ENCODE measurements at places on chromosomes 6 and 20. TPM values are rescaled to one million over a fixed set of nuclear protein-coding genes. Genes with fewer than 3 reads are reported as not detected.
A peak's percentile ranks its signal among the peaks of the same experiment; 100 is the strongest.

GRCh38 chr6:19309661-19310060 is 527.5 kb upstream of the ID4 start:
- no peak for DNase-seq

DNA sequence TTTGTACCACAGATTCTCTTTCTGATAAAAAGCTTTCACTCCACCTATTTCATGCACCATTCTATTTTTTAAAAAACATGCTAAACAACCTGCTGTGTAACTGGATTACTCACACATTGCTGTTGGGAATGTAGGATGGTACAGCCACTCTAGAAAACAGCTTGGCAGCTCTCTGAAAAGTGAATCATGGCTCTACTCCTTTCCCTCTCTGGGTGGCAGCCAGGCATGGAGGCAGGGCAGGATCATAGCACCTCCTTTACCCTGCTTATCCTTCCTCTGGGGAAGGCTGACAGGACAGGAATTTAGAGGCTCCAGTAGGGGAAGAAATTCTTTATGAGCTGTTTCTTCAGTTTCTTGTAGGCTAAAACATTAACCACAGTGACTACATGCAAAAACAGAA is 6.7 kb upstream of the VNN2 start:
- peak; percentile 83 for DNase-seq

GRCh38 chr6:46284475-46284874 is 113.7 kb upstream of the ENPP5 start:
- no peak for DNase-seq

DNA sequence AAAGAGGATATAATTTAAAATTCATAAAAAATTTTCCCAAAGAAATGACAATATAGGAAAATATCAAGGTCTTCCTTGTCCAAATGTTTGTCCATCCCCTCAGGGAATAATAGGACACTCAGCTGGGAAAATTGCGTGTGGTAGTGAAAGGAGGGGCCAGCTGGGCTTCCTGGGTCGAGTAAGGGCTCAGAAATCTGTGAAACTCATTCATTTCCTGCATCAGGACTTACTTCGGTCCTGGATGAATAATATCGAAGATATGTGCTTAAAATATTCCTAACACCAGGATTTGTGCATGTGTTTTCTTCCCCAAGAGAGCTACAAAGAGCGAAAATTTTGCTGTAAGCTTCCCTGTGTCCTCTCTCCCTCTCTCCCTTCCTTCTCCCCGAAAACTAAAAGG is 118.2 kb upstream of the GJE1 start:
- DNase-seq = peak; percentile 93

- DNase-seq = no peak
These were observed 26.3 kb downstream of the FAM50B start for GRCh38 chr6:3875486-3875885.

TFAP2D gene
- total RNA-seq = not detected

DNA sequence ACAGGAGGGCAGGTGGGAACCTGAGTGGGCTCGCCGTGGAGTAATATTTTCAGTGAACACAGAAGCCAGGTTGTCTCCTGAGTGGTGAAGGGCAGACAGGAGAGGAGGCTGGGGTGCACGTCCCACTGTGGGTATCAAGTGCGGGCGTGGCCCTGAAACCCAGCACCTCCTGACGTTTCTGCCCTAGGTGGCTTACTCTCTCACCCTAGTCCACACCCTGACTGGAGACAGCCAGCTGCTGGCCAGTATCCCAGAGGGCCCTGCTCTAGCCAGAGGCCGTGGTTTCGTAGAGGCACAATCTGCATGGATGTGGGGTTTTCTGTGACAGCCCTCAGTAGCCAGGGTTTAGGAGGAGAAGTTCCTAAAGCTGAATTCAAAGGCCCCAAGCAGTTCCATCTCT is 86.7 kb downstream of the TRERF1 start:
- DNase-seq = no peak

DLL1 gene
- total RNA-seq = under 0.01 TPM

GRCh38 chr6:112188906-112189305 is 65.5 kb downstream of the LAMA4 start:
- DNase-seq = peak; percentile 44

DNA sequence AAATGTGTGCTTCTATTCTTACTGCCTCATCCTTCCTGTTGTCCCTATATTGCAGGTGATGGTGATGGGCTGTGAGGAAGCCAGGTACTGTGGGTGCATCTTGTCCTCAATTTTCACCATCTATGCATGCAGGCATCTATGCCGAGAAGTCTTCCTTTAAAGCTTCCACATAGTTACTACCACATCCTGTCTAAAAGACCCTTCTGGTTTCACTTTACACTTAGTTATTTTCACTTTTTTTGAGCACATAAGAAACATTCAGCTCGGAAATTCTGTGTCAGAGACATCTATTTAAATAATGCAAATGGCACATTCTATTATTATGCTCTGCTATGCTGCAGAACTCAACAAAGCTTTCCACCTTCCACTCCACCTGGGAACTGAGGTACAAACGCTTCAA is 28.2 kb upstream of the FABP7 start:
- no peak for DNase-seq

ZC2HC1B gene
- total RNA-seq = not detected

GRCh38 chr6:131958542-131959470 is 7.6 kb upstream of the CCN2 start:
- no peak for DNase-seq

DNA sequence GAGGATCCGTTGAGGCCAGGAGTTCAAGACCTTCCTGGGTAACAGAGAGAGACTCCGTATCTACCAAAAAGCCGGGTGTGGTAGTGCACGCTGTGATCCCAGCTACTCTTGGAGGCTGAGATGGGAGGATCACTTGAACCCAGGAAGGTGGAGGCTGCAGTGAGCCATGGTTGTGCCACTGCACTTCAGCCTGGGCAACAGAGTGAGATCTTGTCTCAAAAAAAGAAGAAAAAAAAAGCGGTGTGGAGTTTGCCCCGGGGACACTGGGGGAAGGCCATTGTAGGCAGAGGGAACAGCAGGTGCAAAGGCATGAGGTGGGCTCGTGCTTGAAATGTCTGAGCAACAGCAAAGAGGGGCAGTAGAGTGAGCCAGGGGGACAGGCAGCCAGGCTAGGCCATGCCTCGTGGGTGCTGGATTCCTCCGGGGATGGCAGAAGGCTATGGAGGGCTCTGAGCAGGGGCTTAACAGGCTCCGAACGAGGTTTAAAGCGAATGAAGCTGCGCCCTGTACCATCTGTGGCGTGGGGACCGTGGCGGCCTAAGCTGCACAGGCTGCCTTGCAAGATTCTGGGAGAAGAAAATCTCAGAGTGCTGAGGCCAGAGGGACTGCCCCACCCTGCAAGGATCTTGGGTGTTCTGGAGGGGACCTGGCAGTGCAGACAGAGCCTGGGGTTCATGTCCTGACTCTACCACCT is 36.9 kb upstream of the NOL4L start:
- no peak for DNase-seq

DNA sequence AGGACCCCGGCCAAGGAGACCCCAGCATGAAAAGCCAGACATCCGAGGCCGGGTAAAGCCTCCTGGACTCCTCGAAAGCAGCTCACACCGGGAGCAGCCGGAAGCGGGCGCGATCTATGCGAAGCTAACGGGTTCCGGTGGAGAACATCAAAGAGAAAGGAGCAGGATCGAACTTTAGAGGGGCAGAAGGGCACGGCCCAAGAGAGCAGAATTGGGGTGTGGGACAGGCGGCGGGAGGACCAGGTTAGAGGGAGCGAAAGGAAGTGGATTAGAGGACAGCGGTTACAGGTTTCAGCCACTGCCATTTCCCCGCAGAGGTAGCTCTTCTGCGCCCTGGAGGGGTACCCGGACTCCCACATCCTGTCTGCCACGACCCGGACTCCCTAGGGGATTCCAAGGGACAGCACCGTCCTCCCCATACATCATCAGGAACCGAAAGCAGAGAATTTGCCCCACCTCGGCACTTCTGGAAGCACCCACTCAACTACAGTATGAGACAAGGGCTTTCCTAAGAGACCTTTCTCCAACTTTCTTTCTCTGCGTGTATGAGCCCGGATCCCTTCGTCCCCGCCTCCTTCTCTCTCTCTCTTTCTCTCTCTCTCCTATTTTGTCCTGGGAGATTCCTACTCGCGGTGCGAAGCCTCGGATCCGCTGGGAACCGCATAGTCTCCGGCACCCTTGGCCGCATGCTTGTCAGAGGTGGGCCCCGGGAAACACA is 507 bp upstream of the VGLL2 start:
- no peak for DNase-seq

DNA sequence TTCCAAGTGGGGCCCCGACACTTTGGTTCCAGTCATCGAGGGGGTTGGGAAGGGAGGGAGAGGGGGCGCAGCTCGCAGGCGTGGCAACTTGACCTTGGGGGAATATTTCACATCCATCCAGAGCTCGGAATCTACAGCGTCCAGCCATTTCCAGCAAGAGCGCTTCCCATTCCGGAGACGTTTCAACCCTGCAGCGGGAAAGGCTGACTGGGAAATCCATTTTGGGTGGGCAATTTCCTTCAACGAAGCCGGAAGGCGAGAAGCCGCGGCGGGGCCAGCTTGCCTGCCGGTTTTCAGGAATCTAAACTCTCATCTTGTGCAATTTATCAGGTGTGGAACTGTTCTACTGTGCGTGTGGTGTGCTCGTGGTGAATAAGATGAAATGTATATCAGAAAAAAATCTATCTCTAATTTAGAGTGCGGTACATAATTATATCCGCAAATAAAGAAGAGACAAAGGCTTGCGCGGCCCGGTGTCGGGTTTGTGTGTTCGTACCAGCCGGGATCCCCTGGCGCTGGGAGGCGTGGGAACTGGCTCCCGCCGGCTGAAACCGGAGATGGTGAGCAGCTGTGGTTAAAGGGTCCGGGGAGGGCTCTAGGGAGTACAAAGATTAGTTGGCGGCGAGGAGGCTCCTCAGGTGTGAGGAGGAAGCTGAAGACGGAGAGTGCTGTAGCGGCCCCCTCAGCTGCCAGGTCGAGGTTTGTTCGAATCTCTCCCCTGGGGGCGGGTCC is 4.8 kb downstream of the SLC32A1 start:
- DNase-seq = no peak

DNA sequence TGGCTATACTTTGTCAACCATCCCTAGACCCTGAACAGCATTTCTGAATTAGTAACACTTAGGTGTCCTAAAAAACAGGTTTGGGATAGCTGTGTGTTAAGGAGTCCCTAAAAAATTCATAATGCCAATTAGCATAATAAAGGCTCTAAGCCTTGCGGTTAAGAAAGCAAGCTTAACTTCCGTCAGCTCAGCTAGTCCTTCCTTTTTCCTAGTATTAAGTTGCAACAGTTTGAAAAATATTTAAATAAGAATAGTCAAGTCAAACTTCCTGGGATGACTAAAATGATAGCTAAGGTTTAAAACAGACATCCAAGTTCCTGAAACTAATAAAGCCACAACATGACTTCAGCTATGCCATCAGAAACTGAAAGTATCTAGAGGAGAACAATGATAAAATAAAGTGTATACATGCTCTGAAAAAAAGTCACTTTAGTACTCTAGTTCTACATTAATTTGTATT is 3.5 kb downstream of the AKIRIN2 start:
- peak; percentile 40 for DNase-seq

DNA sequence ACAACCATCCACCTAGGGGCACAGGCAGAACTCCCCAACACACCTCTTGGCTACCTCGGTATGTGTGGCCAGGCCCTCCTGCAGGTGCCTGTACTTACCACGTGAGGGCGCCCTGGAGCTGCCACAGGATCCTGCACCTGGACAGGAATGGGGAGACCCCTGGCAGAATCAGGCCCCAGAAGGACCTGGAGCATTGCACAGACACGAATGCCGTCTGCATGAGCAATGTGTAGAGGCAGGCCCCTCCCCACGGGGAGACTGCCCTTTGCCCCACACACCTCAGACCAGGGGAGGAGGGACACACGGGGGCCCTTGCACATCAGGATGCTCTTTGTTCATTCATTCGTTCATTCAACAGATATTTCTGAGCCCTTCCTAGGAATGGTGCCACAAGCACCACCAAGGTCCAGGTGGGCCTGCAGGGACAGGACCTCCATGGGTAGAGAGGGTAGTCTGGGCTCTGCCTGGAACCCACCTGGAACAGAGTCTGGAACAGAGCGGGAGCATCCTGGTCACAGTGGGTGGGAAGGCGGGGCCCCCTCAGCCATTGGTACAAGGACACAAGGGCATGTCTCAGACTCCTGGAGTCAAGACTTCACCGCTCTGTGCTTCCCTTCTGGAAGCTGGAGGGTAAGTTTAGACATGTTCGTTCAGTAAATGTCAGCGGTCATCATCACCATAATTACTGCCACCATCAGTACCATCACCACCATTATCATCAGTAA is 32.3 kb downstream of the YTHDF1 start:
- no peak for DNase-seq

- no peak for DNase-seq
These were observed 203.0 kb downstream of the KCNQ5 start for GRCh38 chr6:72824833-72825232.

GRCh38 chr6:157224178-157224950 is 99.0 kb downstream of the TMEM242 start:
- DNase-seq = no peak

GRCh38 chr6:127090051-127090450 is 28.4 kb upstream of the RSPO3 start:
- no peak for DNase-seq

TXLNB gene
- total RNA-seq = under 0.01 TPM

- peak; percentile 92 for DNase-seq
These were observed at the start of gene MARCKS for GRCh38 chr6:113856625-113857555. Gene MARCKS (plus strand): TSS chr6:113857345. CDS start chr6:113857746, 401 bp downstream.

All from IMR-90 (cell line).